Airway epithelial cell (primary cell): ENCODE measurements at places on chromosomes 1 and 21. TPM values are rescaled to one million over a fixed set of nuclear protein-coding genes. Genes with fewer than 3 reads are reported as not detected.

The WDR4 gene
- total RNA-seq: 9.9 and 12.3 TPM in 2 replicates

The TMEM82 gene
- total RNA-seq: not detected in 2 replicates

The CFAP74 gene
- total RNA-seq: 0.07 TPM in 1 of 2 replicates, not detected in the other

The FAM72B gene
- 5.6 and 5.9 TPM in 2 replicates for total RNA-seq

The RXRG gene
- not detected in 2 replicates for total RNA-seq

The OR2M3 gene
- not detected in 2 replicates for total RNA-seq

The NEK2 gene
- total RNA-seq: 17.3 and 19.6 TPM in 2 replicates

The LCE1F gene
- not detected in 2 replicates for total RNA-seq

The TENT5C gene
- 0.19 and 0.42 TPM in 2 replicates for total RNA-seq

The SPATA21 gene
- not detected in 2 replicates for total RNA-seq

The AIM2 gene
- total RNA-seq: not detected in 2 replicates

The AKR1A1 gene
- 102 and 107 TPM in 2 replicates for total RNA-seq

The ACBD3 gene
- 35.5 and 42.1 TPM in 2 replicates for total RNA-seq

The KRTAP11-1 gene
- not detected in 2 replicates for total RNA-seq

The LRRIQ3 gene
- total RNA-seq: 0.74 and 0.92 TPM in 2 replicates

The RXFP4 gene
- not detected in 2 replicates for total RNA-seq

The SH2D2A gene
- total RNA-seq: 1.8 and 2.5 TPM in 2 replicates

The SPATA45 gene
- not detected in 2 replicates for total RNA-seq

The TMPRSS15 gene
- total RNA-seq: not detected in 2 replicates

The PRKAA2 gene
- 1.5 and 1.9 TPM in 2 replicates for total RNA-seq

The FLG2 gene
- under 0.01 and 0.05 TPM in 2 replicates for total RNA-seq

The OR2G3 gene
- total RNA-seq: not detected in 2 replicates

The C1QB gene
- total RNA-seq: not detected in 2 replicates

The LMX1A gene
- total RNA-seq: not detected in 2 replicates

The FMO3 gene
- total RNA-seq: not detected in 2 replicates

The AMY1B gene
- total RNA-seq: not detected in 2 replicates

The ZRANB2 gene
- total RNA-seq: 25.0 and 38.4 TPM in 2 replicates
